Kidney epithelial cell (primary cell): ENCODE measurements at places on chromosomes 12 and 14. TPM values are rescaled to one million over a fixed set of nuclear protein-coding genes. Genes with fewer than 3 reads are reported as not detected.

The LHX5 gene
- 0.34 and 0.50 TPM in 2 replicates for total RNA-seq

The TAS2R20 gene
- 0.41 and 1.0 TPM in 2 replicates for total RNA-seq

The TAS2R9 gene
- total RNA-seq = not detected in 2 replicates

The USP44 gene
- total RNA-seq = 0.89 and 1.3 TPM in 2 replicates

The NFE2 gene
- 0.07 and 0.17 TPM in 2 replicates for total RNA-seq

The LUM gene
- 0.67 and 1.5 TPM in 2 replicates for total RNA-seq

The DHRS7 gene
- 85.8 and 107 TPM in 2 replicates for total RNA-seq

The C1R gene
- 7.5 and 13.5 TPM in 2 replicates for total RNA-seq
